ENCODE measurements at places on chromosomes 16 and 17.

DNA sequence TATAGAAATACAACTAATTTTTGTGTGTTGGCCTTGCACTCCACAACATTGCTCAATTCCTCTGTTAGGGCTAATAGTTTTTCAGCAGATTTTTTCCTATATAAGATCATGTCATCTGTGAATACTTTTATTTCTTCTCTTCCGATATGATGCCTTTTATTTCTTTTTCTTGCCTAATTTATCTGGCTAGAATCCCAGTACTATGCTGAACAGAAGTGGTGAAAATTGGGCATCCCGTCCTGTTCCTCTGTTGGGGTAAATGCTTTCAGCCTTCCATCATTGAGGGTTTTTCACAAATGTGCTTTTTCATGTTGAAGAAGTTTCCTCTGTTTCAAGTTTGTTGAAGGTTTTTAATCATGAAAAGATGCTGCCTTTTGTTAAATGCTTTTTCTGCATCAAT lies 22.7 kb upstream of the TNFRSF13B start:
- no peak for DNase-seq

GRCh38 chr16:50933262-50933661 lies 191.4 kb downstream of the CYLD start:
- no peak for DNase-seq

DNA sequence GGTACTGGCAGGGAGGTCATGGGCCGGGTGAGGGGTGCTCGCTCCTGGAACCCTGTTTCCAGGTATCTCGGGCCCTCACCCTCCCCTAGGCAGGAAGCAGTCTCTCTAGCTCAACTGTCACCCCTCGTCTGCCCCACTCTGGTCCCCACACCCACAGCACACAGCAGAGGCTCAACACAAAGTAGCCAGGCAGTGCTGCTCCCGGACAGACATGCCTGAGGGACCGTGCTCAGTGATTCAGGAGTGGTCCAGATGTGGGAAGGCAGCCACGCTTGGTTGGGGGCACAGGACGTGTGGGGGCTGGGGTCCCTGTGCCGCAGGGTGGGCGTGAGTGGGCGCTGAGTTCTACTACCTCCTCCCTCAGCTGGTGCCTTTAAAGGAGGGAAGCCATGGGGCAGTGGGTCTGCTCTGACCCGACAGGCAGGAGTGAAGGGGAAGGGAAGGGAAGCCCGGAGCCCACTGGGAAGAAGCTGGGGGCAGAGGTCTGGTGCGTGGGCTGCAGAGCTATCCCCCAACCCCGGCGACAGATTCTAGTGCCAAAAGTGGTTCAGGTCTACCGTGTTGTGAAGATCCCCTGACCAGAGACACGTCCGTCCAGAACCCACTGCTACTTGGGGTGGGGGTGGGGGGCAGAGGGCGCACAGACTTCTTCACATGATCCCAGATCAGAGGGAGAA lies 11.8 kb downstream of the SLC16A3 start:
- no peak for DNase-seq

DNA sequence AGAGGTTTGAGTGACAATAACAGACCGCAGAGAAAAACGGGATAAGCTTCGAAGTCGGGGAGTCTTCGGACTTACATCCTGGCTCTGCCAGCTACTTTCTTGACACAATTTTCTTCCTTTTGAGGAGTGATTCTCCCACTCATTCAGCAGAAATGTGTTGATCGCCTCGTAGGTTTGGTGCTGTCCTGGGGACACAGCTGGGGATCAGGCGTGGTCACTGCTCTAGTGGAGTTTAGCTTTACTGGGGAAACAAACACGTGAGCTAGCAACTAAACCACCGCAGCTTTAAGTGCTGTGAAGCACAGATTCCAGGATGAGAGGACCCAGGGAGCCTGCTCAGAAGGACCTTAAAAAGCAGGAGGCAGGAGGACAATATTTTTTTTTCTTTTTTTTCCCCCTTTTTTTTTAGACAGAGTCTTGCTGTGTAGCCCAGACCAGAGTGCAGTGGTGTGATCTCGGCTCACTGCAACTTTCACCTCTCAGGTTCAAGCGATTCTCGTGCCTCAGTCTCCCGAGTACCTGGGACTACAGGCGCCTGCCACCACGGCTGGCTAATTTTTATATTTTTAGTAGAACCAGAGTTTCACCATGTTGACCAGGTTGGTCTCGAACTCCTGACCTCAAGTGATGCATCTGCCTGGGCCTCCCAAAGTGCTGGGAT lies 858 bp downstream of the NUBP1 start:
- no peak for DNase-seq

- no peak for DNase-seq
Measured at GRCh38 chr17:39925282-39926134, 1.9 kb downstream of the ORMDL3 start.

- no peak for DNase-seq
Measured at GRCh38 chr16:89024546-89025060, 47.6 kb upstream of the CBFA2T3 start.

GRCh38 chr16:29025735-29026134 lies 40.9 kb downstream of the LAT start:
- no peak for DNase-seq

DNA sequence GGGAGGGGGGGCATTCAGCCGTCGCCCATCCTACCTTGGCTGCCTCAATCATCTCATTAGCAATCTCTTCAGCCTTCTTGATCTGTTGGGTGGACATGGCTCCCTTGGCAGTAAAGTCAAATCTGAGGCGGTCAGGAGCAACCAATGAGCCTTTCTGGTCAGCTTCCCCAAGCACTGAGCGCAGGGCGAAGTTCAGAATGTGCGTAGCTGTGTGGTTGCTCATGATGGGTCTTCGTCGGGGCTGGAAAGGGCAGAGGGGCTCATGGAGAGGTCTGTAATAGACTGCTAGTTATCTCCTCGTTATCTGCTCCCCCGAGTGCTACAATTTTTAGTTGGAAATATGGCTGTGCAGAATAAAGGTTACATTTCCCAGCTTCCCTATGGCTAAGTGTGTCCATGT lies 7.2 kb upstream of the EXOSC6 start:
- DNase-seq = no peak

GRCh38 chr16:24573141-24573540 lies 33.8 kb downstream of the RBBP6 start:
- DNase-seq = no peak

- peak; percentile 99 for DNase-seq
Measured at GRCh38 chr17:47188876-47189731, at the start of gene CDC27. TSS of gene CDC27 (minus strand) at chr17:47189295. CDS start at chr17:47189172, 123 bp downstream.

- no peak for DNase-seq
Measured at GRCh38 chr16:10218490-10219206, 36.4 kb upstream of the GRIN2A start.

- DNase-seq = no peak
Measured at GRCh38 chr16:27600381-27600780, 50.4 kb downstream of the KATNIP start.

DNA sequence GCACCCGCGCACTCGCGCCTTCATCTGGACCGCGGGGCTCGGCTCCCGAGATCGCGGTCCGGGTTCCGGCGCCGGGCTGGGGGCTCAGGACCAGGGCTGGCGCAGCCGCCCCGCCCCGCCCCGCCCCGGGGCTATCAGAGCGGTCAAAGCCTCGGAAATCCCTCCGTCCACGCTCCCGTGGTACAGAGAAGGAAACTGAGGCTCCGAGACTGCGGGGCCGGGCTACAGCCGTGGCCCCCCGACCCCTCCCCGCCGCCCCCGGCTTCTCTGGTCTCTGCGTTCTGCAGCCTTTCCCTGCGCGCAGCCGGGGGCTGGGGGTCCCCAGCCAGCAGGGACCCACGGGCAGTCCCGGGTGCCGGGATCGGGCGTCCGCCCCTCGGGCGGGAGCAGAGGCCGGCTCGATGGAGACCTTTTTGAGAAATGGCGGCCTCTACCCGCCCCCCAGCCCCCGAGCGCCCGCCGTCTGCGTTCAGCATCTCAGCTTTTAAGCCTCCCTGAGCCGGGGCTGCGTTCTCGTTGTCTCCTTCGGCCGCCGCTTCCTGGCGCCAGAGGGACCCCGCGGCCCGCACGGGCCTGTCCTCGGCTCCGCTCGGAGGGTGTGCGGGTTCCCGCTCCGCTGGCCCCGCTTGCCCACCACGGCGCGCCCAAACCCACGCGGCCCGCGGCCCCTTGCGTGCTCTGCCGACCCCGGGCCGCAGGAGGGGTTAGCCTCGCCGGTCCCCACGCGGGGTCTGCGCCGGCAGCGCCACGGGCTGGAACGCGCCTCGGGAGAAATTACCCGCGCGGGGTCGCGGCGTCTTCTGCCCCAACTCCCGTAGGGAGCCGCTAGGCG lies 1.5 kb upstream of the NPTX1 start:
- DNase-seq = no peak

DNA sequence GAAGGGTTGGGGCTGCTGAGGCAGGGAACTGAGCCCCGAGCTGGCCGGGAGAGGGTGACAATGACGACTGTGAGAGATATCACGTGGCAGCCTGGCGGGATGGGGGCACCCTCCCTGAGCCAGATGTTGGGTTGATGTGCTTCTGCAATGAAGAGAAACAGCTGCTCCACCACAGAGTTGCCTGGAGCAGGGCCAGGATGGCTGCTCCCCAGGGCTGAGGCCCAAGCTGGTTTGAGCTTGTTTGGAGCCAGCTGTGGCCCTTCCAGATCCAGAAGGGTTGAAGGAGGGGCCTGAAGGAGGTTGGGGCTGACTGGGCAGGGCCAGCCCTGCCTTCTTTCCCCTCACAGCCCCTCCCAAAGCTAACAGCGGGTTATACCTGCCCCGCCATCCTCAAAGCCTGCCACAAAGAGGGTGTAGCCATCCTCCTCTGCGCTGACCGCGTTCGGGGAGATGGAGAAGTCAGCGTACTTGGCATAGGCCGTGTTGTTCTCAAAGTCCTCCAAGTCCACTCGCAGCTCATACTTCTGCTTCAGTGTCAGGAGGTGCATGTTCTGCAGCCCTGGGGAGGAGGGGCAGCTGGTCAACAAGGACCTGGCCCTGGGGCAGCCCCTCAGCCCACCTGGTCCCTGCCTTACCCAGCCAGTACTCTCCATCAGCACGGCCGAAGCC lies 2.1 kb downstream of the MFAP4 start:
- DNase-seq = no peak

GRCh38 chr17:76492123-76492988 lies 8.9 kb downstream of the RHBDF2 start:
- DNase-seq = no peak

- DNase-seq = no peak
Measured at GRCh38 chr17:696369-696768, 18.3 kb downstream of the VPS53 start.

DNA sequence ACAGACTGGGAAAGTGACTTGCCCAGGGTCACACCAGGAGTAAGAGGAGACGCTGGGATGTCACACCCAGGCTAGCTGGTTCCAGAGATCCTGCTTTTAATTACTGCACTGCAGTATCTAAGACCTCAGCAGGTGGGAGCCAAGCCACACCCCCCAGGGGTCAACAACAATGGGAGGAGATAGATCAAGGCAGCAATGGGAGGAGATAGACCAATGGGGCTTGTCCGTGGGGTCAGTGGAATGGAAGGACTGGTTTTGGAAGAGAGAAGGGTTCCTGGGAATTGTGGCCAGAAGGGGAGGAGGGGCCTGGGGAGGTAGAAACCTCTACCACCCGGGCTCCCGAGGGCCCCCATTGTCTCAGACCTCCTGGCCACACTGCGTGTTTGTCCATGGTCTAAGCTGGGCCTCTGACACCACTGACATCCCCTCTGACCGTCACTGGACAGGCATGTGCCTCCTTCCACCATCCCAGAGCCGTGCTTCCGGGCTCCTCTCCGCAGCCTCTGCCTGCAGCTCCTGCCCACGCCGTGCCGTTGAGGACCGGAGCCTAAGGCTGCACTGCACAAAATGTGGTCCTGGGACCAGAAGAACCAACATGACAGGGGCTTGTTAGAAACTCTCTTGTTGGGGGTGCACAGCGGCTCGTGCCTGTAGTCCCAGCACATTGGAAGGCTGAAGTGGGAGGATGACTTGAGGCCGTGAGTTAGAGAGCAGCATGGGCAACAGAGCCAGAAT lies 69.8 kb upstream of the RPH3AL start:
- no peak for DNase-seq

DNA sequence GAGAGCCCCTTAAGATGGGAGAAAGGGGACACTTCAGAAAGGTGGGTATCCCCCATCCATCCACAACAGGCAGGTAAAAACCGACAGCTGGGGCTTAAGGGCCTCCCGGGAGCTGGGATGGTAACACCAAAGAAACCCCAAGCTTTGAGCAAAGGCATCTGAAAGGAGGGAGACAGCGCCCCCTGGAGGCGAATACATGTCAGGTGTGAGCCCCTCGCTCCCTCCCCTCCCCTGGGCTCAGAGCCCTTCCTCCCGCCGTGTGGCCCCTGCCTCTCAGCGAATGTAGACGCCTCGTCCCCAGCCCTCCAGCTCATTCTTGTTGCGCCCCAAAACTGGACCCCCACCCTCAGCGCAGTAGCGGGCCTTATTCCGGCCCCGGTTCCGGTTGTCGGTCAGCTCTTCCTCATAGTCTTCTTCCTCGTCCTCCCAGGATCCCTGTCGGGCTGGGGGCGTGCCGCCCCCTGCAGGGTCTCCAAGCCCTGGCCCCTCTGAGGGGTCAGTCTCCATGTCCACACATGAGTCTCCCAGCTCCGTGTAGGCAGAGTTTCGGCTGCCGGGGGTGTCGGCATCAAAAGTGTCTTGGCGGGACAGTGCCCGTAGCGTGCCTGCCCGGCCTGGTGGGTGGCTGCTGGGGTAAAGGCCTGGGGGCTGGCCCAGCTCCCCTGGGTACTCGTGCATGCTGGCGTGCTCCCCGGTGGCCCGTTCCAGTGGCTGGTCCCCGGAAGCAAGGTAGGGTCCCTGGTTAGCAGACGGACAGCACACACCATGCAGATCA lies 9.1 kb upstream of the ARL5C start:
- peak; percentile 61 for DNase-seq

- no peak for DNase-seq
Measured at GRCh38 chr17:38628441-38628840, 22.7 kb upstream of the SRCIN1 start.

DNA sequence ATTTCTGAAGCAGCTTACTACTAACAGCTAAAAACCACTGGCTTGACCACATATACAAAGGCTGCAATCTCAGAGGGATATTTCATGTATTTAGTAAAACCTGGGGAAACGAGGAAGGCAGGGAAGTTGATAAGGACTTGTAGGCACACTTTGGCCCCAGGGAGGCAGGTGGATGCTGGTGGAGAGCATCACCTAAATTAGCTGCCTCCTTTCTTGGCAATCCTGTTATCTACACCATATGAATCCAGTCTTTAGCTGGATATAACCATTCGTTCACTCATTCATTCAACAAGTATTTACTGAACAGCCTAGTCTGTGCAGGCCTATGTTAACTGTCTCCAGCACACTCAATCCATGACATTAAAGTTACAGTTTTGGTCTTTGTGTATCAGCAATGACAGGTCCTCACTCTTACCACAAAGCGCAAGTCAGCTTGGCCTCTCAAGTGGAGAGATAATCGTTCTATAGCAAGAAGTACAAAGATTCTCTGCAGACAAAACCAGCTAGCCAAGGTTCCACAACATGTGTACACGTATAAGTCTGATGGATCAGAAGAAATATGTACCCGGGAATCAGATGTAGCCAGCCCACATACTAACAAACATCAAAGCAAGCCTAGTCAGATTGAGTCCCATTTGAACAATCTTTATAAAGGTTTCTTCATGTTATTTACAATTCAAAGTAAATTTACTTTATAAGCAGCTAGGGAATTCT lies 10.8 kb downstream of the MRPS23 start:
- no peak for DNase-seq

Measured in central memory CD4-positive, alpha-beta T cell (primary cell).